Neuronal stem cell (in vitro differentiated cells): ENCODE measurements at places on chromosomes 1 and 21.

GRCh38 chr21:33036430-33037162 lies 10.9 kb downstream of the OLIG2 start:
- DNase-seq = no peak

DNA sequence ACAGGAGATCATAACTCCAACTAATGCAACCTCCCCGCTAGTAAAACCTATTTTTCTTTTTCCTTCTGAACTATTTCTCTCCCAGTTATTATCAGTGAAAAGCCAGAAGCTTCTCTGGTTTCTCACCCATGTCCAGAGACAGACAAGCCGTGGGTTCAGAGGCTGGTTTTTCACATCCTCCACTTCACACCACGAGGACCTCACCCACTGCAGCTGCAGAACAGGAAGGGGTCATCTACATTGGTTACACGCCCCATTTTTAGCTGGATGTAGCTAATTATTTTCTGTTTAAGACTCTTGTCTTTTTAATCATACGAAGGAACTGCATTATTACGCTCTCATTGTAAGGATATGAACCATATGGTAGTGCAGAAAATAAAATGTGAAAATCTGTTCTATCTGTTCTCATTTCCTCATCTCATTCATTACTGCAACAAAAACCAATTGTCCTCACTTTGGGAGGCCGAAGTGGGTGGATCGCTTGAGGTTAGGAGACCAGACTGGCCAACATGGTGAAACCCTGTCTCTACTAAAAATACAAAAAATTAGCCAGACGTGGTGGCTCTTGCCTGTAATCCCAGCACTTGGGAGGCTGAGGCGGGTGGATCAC lies 39.1 kb upstream of the CLDN14 start:
- DNase-seq = no peak

DNA sequence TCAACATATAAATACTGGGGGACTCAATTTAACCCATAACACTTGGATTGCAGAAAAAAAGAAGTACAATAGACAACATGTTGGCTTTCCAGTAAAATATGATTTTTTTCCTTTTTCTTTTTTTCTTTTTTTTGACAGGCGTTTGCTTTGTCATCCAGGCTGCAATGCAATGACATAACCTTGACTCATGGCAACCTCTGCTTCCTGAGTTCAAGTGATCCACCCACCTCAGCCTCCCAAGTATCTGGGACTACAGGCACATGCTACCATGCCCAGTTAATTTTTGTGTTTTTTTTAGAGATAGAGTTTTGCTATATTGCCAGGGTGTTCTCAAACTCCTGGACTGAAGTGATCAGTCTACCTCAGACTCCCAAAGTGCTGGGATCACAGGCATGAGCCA lies 1512.0 kb upstream of the PRMT6 start:
- no peak for DNase-seq

DNA sequence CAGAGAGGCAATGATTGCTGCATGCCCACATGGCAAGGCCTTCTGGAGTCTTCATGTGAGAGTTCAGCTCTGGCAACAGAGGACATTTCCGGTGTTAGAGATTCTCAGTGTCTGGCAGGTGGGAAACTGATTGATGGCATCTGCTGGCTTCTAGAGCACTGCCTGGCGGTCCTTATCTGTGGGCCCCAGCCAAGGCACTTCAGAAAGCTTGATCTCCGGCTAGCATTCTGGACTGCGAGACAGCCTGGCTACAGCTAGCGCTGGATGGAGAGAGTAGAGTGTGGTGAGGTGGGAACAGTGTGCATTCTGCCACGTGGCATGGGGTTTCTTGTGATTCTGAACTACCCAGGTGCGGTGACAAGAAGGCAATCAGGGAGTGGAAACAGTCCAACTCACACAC lies 9.4 kb downstream of the ZNF678 start:
- no peak for DNase-seq

- no peak for DNase-seq
These were observed 10.9 kb downstream of the LRRC8B start for GRCh38 chr1:89535537-89535936.
